Stimulated activated CD4-positive, alpha-beta T cell treated with anti-CD3 and anti-CD28 coated beads, Interleukin-12 subunit alpha, Interleukin-12 subunit beta, amount 100 ng/mL, for 4 hours (primary cell): ENCODE measurements at places on chromosomes 7 and 10.

GRCh38 chr7:49563693-49564378, 209.6 kb upstream of the VWC2 start:
- DNase-seq, result no peak

- DNase-seq, result no peak
These were observed 230.0 kb upstream of the PPP1R3A start for GRCh38 chr7:114148779-114149178.

DNA sequence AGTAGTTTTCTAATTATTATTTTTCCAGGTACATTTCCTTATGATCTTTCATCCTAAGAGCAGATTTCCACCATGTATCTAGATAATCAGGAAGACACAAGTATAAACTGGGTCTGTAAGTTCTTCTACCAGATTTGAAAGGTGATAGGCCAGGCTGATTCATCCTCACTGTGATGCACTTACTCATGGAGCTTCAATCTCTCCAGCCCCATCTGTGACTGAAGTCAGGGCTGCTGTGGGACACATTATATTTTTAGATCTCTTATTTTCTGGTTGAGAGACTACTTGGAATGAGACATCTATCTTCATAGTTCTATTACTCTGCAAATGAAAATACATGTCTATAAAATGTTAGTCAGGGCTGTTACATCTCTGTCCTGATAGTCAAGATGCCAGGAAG, 85.5 kb upstream of the SLC25A13 start:
- no peak for DNase-seq

GRCh38 chr10:299969-300368, 164.7 kb downstream of the ZMYND11 start:
- no peak for DNase-seq

GRCh38 chr7:100613412-100614175, 1.3 kb downstream of the MOSPD3 start:
- DNase-seq, result no peak

GRCh38 chr10:85457191-85457590, 909.4 kb downstream of the GRID1 start:
- DNase-seq, result no peak

GRCh38 chr10:94206176-94206575, 156.6 kb downstream of the NOC3L start:
- no peak for DNase-seq

GRCh38 chr10:113764582-113764981, 13.1 kb downstream of the PLEKHS1 start:
- DNase-seq, result no peak

GRCh38 chr10:46228563-46229071, 58.2 kb upstream of the ANTXRL start:
- DNase-seq, result peak; percentile 61

- DNase-seq, result no peak
These were observed 63.5 kb downstream of the PAX2 start for GRCh38 chr10:100808876-100809275.

GRCh38 chr7:155961241-155962190, 149.3 kb upstream of the SHH start:
- peak; percentile 18 for DNase-seq

DNA sequence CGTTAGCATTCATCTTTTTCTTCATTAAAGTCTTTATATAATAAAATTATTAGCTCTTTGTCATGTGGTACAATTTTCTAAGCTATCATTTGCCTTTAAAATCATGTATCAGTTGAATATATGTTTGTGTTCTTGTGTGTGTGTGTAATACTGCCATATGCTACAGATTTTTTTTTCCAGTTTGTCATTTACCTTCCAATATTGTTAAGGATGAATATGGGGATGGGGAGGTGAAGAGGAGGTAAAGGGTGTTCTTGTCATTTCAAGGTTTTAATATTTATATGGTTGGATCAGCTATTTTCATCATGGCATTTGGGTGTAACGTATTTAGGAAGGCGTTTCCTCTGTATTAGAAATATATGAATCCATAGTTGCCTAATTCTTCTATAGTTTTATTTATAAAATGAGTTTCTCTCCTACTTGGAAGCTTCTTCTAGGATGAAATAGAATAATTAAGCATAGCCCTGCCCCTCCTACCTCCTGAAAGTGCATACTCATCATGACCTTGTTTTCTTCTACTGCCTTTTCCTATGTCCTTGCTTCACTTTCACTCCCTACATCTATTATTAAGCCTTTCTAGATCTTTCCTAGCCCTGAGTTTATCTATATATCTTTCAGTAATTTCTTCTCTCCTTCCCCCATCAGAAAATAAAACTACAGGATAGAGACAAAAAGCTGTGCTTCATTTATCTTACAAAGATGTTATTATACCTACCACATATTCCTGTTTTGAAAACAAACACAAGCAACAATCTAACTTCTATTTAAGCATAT, 25.1 kb downstream of the RAB18 start:
- DNase-seq, result no peak

DNA sequence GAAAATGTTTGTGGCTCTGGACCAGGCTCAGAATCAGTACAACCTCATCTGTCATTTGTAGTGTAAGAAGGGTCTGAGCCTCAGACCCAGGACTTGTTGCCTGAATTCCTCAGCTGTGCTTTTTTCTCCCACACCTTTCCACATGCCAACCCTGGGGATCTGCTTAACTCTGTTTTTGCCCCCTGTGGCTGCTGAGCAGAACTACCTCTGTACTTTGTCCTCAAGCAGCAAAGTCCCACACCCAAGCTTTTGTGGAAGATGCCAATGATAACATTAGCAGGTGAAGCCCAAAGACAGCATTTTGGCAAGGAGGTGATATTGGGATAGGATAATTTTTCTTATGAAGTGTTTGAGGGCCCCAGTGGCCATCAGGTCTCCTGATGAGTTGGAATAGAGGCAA, 5.8 kb upstream of the CYP2C18 start:
- no peak for DNase-seq

DNA sequence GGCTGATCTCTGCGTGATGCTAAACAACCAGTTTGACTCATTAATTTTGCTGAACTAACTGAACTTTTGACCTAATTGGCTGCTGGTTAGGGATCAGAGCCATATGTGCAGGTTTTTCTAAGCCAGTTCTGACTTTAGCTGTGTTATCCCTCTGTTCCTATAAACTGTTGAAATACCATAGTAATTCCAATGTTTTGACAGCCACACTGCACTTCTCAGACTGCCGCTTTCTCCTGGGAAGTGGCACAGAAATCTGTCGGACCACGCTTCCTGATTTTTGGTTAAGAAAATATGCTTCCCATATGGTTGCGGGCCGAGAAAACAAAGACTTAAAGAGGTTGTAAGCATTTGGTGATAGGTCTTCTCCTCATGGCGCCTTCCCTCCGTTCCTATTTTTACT, 42.3 kb downstream of the TBXAS1 start:
- DNase-seq, result no peak

GRCh38 chr10:52438119-52438518, 124.0 kb downstream of the DKK1 start:
- no peak for DNase-seq

DNA sequence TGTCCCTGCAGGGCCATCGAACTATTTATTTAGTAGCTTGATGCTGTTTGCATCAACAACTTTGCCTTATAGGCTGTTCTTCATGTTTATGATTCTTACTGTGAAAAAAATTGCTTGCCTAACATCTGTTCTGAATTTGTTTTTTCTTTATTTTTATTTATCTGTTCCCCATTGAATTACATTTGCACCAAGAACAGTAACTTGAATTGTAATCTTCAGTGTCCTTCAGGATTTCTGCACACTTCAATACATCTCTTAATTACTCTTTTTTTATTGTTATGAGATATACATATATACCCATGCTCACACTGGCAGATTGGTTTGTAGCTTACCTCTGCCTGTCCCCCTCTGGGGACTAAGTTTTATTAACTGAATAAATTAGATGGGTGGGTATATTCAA, 64.4 kb downstream of the TBXAS1 start:
- no peak for DNase-seq
